ENCODE measurements at places on chromosomes 7 and 10.

- DNase-seq: no peak
Observed at GRCh38 chr10:12572281-12572680, 222.9 kb downstream of the CAMK1D start.

- no peak for DNase-seq
Observed at GRCh38 chr10:85614566-85614965, 752.0 kb downstream of the GRID1 start.

GRCh38 chr10:69018613-69019012, 30.0 kb downstream of the KIFBP start:
- DNase-seq: no peak

DNA sequence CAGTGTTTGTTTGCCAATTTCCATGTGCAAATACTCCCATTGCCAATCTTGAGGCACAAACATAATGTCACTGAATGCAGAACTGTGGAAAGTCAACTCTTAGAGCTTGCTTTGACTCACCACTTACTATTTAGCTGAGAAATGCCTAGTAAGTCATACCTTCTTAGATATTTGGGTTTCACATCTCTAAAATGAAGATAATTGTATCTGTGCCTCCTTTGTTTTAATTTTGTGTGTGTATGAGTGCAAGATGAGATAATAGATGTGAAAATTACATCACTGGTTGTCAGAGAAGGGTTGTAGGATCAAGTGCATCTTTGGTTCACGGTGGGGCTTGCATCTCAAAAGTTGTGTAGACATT, 407.5 kb downstream of the INHBA start:
- no peak for DNase-seq

- peak; percentile 27 for DNase-seq
Observed at GRCh38 chr7:123916240-123916724, 8.8 kb upstream of the SPAM1 start.

DNA sequence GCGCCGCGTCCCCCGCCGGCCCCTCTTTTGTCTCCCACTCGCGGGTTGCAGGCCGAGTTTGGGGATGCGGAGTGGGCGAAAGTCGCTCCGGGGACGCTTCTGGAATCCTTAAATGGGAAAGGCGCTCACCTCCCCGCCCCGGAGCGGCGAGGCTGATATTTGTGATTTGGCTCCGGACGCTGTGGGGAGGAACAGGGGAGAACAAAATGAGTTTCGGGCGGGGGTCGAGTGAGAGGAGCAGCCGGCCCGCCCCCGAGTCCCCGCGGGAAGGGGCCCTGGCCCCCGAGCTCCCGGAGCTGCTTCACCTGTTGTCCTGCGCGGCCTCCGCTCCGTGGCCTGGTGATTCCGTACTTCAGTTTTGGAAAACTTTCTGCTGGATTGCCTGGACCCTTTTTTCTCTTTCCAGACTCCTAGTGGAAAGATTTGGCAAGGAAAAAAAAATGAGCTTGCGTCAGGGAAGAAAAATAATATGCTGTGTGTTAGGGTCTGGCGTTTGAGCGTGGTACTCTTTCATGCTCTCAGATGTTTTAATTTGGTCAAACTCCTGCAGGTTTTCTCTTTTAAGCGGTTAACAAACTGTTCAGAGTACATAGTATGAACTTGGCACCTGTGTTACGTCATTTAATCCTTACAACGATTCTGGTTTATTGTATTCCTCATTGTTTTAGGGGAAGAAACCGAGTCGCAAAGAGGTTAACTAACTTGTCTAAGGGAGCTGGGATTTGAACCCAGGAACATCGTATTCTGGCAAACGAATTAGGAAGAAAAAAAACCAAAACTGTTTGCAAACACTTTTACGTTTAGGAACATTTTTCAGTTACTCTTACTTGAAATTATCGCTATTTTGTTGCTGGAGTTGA, 924 bp downstream of the BMPR1A start:
- DNase-seq: peak; percentile 82

DNA sequence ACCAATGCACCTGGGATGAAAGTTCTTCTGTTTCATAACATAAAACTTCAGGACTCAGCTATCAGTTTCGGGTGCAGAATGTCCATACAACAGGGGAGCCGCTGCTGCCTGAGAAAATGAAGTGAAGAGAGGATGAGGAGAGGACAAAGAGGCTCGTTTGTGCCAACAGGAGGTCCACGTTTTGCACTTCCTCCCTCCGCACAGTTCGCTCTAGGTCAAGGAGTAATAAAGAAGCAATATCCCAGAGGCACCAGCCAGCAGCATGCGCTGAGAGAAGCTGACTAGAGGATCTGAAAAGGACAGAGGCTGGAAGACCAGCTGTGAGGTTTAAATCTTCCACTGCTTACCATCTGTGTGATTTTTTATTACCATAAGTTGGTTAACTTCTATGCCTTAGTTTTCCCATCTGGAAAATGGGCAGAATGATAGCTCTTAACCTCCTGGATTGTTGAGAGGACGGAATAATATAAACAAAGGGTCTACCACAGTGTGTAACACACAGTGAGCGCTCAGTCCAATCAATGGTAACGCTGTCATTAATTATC, 709 bp downstream of the GPAM start:
- no peak for DNase-seq

- DNase-seq: no peak
Observed at GRCh38 chr7:1770331-1770730, 100.3 kb downstream of the ELFN1 start.

- DNase-seq: peak; percentile 70
Observed at GRCh38 chr10:22308390-22308789, 7.8 kb upstream of the COMMD3 start.

GRCh38 chr7:66429498-66430163, 199.1 kb upstream of the KCTD7 start:
- no peak for DNase-seq

DNA sequence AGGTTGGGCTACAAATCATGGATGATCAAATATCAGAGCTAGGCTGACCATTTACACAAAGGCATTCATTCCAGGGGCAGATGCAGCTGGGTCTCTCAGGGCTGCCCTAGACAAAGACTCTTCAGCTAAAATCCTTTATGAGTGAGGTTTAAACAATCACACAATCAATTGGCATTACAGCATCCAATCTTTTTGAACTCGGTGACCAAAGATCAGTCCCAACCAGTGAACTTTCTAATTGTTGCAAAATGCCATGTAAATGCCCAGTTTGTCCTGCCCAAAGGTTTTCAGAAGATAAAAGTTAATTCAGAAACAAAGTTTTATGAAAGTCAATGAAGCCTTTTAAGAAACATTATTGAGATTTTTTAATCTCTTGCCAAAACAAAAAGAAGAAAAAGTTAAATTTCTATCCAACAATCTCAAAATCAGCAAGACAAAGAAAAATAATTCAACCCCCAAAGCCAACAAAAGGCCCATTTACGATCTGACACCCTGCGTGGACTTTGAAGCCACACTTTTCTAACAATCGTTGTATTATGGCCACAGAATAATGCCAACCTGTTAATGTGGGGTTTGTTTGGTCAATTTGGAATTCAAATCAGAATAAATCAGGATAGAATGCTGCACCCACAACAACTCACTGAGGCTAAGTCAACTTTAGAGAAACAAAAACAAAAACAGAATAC, 40.9 kb downstream of the GPR37 start:
- DNase-seq: no peak

GRCh38 chr7:44050915-44051560, 6.5 kb downstream of the DBNL start:
- no peak for DNase-seq

GRCh38 chr7:116862951-116863670, 724 bp downstream of the CAPZA2 start:
- no peak for DNase-seq

- DNase-seq: no peak
Observed at GRCh38 chr10:49742683-49743463, 19.2 kb downstream of the OGDHL start.

GRCh38 chr10:123018531-123018930, 9.7 kb downstream of the ACADSB start:
- DNase-seq: no peak

DNA sequence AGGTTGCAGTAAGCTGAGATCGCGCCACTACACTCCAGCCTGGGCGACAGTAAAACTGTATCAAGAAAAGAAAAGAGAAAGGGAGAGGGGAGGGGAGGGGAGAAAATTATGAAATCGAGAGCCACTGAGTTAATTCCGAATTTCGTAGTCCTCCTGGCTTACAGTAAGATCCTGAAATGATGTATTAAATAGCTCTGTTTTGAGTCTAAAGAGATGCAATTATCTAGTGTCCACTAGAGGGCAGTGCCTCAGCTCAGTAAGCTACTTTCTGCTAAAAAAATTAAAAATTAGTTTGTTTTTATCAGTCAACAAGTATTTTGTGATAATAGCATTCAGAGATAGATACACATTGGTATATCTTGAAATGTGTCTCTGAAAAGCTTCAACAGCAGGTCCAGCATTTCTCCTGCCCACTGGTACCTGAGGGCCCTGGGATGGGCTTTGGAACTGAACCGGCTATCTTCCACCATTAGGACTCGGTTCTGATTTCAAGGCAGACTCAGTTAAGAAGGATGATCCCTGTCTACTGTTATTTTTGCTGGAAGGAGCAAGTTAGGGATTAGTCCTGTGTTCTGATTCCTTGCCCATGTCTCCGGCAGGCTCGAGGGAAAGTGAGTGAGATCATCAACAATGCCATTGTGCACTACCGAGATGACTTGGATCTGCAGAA, 19.5 kb downstream of the TSPAN33 start:
- DNase-seq: peak; percentile 72

- DNase-seq: no peak
Observed at GRCh38 chr7:51242881-51243518, 73.6 kb downstream of the COBL start.

GRCh38 chr10:80526742-80527141, 11.0 kb upstream of the SH2D4B start:
- DNase-seq: no peak

GRCh38 chr10:46311501-46311951, 24.7 kb downstream of the ANTXRL start:
- no peak for DNase-seq

- peak; percentile 54 for DNase-seq
Observed at GRCh38 chr7:22587322-22587721, 87.3 kb upstream of the STEAP1B start.

GRCh38 chr10:110310741-110311140, 6.0 kb upstream of the SMNDC1 start:
- DNase-seq: peak; percentile 6

DNA sequence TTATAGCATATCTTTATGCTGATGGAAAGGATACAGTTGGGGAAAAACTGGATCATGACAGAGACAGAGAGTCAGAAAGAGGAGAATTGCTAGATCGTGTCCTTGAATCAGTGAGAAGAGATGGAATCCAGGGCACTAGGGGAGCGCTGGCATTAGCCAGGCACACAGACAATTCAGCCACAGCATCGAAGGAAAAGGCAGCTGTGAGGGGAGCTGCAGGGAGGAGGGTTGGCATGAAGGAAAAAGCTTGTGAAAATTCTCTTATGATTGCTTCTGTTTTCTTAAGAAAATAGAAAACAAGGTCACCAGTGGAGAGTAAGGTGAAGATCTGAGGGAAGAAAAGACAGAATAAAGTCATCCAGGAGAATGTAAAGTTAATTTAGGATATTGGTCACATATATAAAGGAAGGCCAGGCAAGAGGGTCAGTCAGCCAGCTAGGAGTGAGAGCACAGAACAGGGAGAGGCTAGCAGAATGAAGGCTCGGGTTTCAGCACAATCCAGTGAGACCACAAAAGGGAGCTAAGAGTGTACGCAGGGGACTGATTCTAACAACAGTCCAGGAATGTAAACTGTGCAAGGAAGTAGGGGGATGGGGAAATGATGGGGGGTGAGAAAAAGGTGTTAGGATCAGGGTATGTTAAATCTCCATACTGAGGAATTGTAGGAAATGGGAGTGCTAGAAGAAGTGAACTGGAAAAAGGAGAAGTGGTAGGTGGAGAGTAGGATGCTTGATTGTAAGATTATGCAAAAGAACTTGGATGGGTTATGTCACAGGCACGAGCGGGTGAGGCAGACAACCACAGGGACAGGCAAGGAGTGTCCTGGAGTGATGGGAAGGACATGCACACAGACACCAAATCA, 112.0 kb downstream of the RNF32 start:
- DNase-seq: no peak

DNA sequence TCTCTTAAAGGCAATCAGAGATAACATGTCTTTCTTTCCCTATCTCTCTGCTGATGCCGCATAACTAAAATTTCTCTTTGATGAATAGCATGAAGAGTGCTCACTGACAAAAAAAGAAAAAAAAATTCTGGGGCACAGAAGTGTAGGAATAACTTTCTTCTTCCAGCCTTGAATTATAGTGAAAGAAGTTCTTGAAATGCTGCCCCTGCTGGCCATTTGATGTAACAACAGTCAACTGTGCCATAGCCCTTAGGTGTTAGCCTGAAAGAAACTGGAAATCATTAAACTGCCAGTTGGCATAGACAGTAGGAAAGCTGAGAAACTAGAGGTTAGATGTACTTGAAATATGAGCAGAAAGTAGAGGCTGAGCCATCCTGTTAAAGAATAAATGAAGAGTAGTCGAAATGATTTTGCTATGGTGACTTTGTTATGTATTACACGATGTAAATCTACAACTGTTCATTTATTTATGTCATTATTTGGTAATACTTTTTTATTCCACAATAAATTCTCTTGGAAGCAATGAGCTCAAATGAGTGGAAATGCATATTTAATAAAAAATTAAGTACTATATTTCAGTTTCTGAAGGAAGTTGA, 48.3 kb upstream of the FAM171A1 start:
- peak; percentile 61 for DNase-seq

DNA sequence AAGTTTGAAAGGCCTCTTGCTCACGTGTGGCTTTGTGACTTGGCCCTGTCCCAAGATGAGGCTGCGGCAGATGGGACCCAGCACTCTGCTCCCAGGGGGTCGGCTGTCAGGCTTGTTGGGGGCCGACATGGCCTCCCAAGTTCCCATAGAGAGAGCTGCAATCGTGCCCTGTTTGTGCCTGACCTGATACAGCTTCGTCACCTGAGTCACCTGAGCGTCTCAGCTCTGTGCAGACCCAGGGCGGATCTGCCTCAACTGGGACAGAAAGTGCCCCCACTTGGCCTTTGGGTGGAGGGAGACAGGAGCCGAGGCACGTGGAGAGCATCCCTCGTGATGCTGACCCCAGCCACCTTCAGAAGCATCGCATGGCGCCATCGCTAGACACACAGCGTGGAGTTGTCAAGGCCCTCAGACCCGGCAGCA, 21.7 kb downstream of the PAPOLB start:
- DNase-seq: no peak

DNA sequence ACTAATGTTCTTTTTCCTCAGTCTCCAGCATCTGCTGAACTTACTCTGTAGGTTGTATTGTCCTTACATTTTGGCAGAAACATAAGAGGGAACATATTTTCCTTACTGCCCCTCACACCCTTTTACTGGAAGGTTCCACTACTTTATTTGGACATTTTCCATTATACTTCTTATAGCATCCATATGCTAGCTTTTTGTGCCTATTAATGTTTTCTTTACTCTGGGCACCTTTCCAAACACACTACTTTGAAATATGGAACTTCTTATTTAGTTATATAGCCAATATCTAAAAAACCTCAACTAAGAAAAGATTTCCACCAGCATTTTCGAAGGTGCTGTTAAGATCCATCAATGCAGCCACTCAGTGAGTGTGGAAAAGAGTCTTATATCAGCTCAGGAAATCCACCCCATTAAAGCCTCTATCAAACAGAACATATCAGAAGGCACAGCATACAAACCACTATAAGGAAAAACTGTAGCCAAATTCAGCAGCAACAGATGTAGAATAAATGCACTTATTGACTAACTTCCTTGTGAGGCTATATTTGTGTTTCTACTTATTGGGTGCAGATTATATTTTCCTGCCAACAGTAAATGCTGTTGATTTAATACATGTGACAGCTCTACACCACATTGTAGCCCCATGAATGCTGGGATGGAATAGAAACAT, 272.5 kb upstream of the SEMA3E start:
- DNase-seq: no peak

Data from GM23248 (cell line).